ENCODE measurements at places on chromosomes 6 and 20.

DNA sequence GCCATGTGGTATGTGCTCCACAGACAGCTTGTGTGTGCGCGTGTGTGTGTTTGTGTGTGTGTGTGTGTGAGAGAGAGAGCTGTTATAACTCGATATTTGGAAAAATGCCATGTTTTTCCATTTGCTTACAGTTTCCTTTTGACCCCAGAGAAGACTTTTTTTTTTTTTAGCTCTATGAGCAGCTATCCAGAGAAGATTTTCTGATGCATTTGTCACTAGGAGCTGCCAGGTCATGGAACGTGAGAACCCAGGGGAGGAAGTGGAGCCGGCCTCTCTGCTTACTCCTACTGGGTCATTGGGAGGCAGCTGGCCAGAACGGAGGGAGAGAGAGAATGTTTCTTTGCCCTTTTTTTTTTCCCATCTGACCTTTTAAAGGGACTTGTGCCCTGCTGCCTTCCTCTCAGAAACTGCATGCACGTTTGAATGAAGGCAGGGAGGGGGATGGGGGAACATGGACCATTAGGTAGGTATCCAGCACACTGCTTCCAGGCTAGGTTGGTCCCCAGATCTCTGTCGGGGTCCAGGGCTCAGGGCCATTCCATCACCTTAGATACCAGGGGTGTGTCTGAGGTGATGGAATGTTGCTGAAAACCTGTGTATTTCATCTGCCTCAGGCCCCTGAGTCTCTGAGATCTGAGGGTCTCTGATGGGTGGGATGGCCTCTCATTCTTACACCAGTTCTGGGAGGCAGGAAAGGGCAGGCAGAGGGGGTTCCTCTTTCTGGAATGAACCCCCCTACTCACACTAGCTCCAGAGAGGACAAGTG lies 11.2 kb upstream of the MRPS18A start:
- DNase-seq: no peak

DNA sequence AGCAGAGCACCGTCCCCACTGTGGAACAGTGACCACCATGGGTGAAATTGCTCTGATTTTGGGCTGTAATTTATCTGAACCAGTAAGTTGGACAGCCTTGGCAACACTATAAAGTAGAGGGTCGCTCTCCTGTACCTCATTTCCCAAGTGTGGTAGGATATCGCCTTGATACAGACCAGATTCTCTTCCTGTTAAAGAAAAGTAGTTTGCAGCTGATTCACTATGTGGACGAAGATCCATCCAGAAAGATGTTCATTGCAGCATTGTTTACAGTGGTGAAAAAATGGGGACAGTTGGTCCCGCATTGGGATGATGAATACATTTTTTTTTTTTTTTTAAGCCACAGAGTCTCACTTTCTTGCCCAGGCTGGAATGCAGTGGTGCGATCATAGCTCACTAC lies 74.3 kb downstream of the SLX4IP start:
- no peak for DNase-seq

- no peak for DNase-seq
Measured at GRCh38 chr6:159012201-159012600, 12.2 kb upstream of the RSPH3 start.

- no peak for DNase-seq
Measured at GRCh38 chr6:40287296-40287850, 299.8 kb downstream of the LRFN2 start.

- no peak for DNase-seq
Measured at GRCh38 chr6:137001299-137001976, 43.3 kb downstream of the IL20RA start.

DNA sequence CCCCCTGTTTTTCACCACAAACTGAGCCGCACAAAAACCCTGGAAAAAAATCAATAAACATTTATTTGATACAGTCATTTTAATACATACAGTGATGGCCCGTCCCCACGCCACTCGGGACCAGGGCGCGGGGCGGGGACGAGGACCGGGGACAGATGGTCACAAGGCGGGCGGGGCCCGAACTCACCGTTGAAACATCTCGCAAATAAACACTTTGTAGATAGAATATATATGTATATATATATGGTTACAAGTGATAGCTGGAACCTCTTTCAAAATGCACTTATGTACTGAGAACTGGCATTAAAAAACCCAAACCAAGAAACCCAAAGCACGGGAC lies 418 bp upstream of the UCKL1 start:
- no peak for DNase-seq

GRCh38 chr6:626236-626635 lies 30.7 kb downstream of the HUS1B start:
- no peak for DNase-seq

Data from activated T-cell treated with anti-CD3 and anti-CD28 coated beads for 1 hour (primary cell).